Hindlimb muscle (tissue), 1 donor: ENCODE measurements at places on chromosomes 6 and 20. TPM values are rescaled to one million over a fixed set of nuclear protein-coding genes. Genes with fewer than 3 reads are reported as not detected.

The COL21A1 gene
- 103 TPM for polyA plus RNA-seq

The CCN2 gene
- 38.6 TPM for polyA plus RNA-seq

The C4A gene
- polyA plus RNA-seq, result 55.9 TPM

The POM121L2 gene
- polyA plus RNA-seq, result not detected

The TBX18 gene
- 21.5 TPM for polyA plus RNA-seq

The MLN gene
- polyA plus RNA-seq, result not detected

The GLP1R gene
- not detected for polyA plus RNA-seq

The HS3ST5 gene
- 0.72 TPM for polyA plus RNA-seq

The FAM229B gene
- 14.4 TPM for polyA plus RNA-seq

The KCNQ5 gene
- polyA plus RNA-seq, result 0.76 TPM

The SLC22A7 gene
- polyA plus RNA-seq, result not detected

The CLDN20 gene
- polyA plus RNA-seq, result 0.54 TPM

The COL9A1 gene
- 4.1 TPM for polyA plus RNA-seq

The WASF1 gene
- 7.7 TPM for polyA plus RNA-seq

The SLC17A4 gene
- polyA plus RNA-seq, result not detected

The ABHD16B gene
- polyA plus RNA-seq, result not detected

The SLC22A3 gene
- polyA plus RNA-seq, result 8.7 TPM

The SLC26A8 gene
- polyA plus RNA-seq, result 0.17 TPM
